ENCODE measurements at places on chromosomes 1 and 21. TPM values are rescaled to one million over a fixed set of nuclear protein-coding genes. Genes with fewer than 3 reads are reported as not detected.

- DNase-seq: no peak
Measured at GRCh38 chr1:17588048-17588871, 48.8 kb downstream of the ARHGEF10L start.

GRCh38 chr1:46424730-46425129 is 30.6 kb downstream of the FAAH start:
- no peak for DNase-seq

DNA sequence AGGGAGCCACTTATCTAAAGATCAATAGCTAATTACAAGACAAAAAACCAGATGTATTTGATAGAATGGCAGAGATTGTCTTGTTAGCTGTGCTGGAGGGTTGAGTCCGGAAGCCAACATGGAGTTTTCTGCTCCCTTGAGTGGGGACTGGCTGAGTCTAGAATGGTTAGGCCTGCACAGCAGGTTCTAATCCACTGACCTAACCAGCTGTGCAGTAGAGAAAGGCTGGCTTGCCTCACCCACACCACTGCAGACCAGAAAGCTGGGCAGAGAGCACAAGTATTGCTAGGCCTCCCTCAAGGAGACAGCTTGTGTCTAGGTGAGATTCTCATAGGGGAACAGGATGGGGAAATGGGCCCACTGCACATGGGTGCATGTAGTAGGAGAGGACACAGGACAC is 11.7 kb upstream of the GNG12 start:
- no peak for DNase-seq

DNA sequence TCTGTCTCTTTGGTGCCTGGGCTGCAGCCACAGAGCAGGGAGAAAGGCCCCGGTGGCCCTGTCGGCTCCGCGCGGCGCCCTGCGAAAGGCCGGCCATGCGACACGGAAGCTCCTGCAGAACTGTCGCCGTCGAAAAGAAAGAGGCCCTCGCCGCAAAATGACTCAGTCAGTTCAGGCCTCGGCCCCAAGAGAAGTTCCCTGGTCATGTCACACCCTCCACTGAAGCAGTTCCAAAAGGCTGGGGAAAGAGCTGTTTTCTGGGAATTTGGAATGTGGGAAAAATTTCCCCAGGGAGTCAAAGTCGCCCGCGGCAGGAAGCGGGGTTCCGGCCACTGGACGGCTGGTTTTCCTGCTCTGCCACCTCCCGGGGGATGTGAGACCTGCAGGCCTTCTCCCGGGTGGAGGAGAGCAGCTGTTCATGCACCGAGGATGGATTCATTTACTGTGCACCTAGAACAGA is 115.8 kb upstream of the ZNF678 start:
- DNase-seq: no peak

DNA sequence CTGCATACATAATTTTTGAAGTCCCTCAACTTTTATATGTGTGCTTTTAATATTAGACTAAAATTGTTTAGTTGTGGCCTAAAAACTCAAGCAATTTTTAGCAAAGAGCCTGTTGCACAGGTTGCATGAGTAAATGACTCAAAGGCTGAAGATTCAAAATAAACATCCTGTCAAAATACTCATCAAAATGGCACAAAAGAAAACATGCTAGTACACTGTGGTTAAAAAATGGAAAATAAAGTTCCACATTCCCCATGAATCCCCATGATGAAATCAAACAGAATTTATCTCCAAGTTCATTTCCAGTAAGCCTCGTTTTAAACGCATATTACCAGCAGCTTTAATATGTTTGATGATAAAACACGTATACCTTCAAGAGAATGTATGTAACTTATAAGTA is 230.1 kb upstream of the MAP1LC3C start:
- DNase-seq: no peak

GRCh38 chr1:92502247-92502646 is 15.5 kb upstream of the GFI1 start:
- no peak for DNase-seq

DNA sequence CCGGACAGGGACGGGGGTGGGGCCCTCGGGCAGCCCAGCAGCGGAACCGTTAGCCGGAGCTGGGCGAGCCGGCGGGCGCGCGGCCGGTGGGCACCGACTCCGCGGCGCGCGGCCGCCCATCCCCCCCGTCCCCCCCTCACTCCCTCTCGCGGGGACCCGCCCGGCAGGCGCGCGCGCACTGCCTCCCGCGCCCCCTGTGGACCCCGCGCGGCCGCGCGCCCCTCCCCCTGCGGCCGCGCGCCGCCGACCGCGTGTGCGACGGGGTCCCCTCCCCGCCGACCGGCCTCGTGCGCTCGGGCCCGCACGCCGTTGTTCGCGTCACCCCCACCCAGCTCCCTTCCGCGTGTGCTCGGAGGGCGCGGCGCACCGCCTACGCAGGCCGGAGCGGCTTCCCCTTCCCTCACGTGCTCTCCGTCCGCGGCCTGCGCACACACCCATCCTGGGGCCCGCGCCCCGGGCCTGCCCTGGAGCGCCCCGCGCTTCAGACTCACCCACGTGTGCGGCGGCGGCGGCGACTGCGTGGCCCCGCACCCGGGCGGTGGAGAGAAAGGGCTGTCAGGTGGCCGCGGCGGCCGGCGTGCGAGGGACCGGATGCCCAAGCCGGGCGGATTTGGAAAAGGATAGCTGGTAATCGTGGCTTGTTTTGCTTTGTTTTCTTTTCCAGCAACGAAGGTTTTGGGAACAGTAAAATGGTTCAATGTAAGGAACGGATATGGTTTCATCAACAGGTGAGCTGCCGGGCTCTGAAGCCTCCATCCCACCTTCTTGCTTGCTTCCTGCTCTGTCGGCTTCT is 717 bp downstream of the YBX1 start:
- peak; percentile 51 for DNase-seq

DNA sequence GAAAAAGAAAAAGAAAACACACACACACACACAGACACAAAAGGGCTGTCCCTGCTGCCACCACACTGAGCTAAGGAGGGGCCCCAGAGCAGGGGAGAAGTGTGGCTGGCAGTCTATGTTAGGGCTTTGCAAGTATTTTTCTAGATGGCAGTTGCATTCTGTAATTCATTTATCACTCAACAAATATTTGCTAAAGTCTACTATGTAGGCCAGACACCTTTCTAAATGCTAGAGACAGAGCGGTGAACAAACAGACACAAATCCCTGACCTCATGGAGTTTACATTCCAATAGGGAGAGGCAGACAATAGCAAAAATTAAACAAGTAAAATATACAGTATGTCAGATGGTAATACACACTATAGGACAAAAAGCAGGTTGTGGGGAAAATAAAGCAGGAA is 20.2 kb downstream of the WDR64 start:
- DNase-seq: no peak

DNA sequence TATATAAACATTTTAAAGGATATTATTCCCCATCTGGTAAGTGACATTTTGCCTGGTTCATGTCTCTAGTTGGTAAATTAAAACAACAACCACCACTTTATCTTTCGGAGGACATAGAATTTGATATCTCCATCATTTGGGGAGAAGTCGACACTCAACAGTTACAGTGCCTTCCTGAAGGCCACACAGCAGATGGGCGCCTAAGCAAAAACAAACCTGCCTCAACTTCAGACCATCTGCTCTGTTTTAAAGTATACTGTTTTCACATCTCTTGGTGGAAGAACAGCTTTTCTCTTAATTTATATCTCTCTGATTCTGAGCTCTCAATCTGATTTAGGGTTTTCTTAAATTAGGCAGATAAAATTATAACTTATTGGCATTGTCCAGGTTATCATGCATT is 282.2 kb downstream of the RYR2 start:
- DNase-seq: no peak

- DNase-seq: no peak
Measured at GRCh38 chr1:162502928-162503327, 5.3 kb downstream of the UHMK1 start.

DNA sequence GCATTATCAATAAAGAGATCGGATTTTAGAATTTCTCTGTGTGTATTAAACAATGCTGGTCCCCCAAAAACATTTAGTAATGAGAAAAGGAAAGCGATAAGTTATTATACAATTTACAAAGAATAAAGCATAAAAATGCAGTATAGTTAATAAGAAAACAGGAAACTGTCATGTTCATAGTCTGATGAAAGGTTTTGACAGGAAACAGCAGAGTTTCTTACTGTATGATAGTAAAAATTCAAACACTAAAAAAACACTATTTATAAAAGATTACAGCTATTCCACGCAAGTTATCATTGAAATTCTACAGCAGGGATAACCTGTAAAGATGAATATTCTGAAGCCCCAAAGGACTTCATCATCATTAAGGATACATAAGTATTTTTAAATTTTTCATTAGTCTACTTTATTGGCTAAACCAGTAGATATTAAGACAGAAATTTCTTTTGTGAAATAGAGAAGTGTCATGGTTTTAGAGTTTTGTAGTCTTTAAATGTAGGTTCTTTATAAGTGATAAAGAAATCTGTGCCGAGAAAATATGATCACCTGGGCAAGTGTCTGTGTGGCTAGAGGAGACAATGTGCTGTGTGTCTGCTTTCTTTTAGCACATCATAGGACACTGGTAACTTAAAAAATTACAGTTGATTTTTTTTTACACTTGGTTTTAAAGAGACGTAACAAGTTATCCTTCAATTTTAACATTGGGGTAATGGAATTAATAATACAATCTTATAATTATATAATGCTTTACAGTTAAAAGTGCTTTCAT is 49.7 kb upstream of the GFI1 start:
- no peak for DNase-seq

DNA sequence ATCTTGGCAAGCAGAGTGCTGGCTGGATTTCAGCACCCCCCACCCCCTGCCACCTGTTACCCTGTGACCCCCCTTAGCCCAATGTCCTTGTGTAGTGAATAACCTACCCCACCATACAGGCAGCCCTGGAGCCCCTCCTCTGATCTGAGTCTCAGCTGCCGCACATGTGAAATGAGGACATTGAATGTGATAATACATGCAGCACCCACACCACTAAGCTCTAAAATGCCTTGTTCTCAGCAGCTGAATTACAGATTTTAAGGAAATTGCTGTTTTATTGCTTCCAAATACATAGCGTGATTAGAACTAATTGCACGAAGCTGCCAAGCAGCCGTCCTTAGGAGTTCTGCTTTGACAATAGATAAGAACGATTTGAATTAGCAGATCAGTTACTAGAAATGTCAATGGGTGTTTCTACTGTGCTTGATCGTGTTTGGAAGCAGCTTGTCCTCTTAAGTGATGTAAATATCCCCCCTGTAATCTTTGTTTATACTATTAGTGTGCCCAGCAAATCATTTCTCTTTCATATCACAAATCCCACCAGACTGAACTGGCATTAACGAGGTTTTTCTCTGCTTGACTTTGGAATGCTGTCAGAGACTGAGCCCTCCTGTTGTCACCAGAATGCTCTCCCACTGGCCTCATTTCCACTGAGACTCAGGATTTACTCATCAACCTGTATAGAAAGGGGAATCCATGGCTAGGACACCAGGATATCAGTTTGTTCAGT is 4.9 kb downstream of the SLAMF8 start:
- DNase-seq: no peak

DNA sequence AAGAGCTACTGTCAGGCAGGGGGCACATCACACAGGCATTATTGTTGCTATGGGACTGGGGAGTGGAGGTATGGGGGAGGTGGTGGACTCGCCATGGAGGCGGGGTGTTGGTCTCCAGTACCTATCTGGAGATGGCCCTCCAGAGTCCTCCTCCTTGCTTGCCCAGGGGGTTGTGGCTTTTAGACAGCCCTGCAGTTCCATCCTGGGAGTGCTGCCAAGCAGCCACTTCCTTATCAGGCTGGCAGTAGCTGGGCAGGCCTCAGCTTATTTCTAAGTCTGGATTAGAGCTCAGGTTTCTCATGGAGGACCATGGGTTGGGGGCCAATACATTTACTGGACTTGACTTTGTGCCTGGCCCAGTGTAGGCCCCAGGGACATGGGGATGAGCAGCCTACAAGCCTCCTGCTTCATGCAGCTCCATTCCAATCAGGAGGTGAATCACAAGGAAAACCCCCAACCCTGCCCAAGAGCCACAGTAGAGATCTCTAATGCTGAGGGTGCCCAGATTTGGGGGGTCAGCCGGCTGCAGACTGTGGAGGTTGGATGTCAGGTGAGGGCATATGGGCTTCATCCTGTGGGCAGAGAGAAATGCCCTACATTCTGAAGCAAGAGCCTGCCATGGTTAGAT is 210.7 kb upstream of the EDN2 start:
- DNase-seq: no peak

DNA sequence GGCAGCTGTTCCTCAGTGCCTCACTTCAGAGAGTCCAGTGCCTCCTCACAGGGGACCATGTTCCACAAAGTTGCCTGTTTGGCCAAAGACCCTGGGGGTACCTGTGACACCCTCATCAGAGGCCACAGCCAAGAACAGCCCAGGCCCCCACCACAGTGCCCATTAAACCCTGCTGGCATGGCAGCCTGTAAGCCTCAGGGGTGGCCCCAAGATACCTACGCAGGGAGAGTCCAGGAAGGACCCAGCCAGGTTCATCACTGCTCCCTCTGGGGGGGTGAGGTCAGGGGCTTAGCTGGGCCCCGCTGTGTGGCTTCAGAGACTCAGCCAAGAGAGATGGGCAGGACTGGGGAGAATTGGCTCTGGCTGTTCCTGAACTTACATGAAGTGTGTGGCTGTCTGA is 19.1 kb upstream of the PRDM16 start:
- DNase-seq: no peak

- no peak for DNase-seq
Measured at GRCh38 chr1:15094719-15095495, 58.6 kb upstream of the TMEM51 start.

- DNase-seq: no peak
Measured at GRCh38 chr1:46485564-46486431, 3.8 kb upstream of the DMBX1 start.

GRCh38 chr21:22450507-22450906 is 1452.3 kb downstream of the NCAM2 start:
- DNase-seq: no peak

- no peak for DNase-seq
Measured at GRCh38 chr1:180745098-180745497, 113.3 kb downstream of the XPR1 start.

DNA sequence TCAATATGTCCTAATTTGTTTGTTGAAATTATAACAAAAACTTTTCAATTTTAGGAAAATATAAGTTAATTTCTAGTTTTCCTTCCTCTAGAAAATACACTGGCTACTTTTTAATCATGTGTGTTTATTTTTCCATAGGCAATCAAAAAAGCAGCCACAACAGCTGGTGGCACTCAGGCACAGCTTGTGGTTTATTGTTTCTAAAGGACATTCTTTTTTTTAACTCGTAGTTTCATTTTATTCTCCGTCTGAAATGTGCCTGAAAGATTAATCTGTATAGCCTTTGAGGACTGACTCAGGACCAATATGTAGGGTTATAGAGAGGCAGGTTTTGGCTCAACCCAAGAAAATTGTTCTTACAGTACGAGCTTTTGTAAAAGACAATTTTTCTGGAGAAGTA is 20.7 kb upstream of the STX12 start:
- no peak for DNase-seq

DNA sequence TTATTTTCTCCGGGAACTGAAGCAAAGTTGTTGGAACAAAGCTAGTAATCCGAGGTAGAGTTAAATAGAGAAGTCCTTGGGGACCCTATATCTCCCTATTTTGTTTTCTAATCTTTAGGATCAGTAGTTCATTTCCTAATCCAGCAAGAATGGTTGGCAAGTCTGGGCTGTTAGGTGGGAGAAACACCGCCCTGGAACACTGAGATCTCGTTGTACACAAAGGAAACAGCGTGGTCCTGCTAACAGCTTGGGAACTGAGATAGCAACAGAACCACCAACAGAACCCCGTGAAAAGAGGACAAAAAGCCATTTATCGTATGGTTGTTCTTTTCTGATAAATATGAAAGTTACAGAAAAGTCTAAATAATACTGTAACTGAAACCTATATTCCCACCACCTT is 121.9 kb upstream of the CDC42BPA start:
- no peak for DNase-seq

The S100A11 gene
- total RNA-seq: 373 TPM

The PIGR gene
- total RNA-seq: not detected

The BCAR3 gene
- total RNA-seq: 9.1 TPM

The ETV3L gene
- total RNA-seq: not detected

The OXCT2 gene
- total RNA-seq: 0.22 TPM

The TNFRSF9 gene
- 2.3 TPM for total RNA-seq
